ENCODE measurements at places on chromosomes 4 and X. TPM values are rescaled to one million over a fixed set of nuclear protein-coding genes. Genes with fewer than 3 reads are reported as not detected.
A peak's percentile ranks its signal among the peaks of the same experiment; 100 is the strongest.

Gene PGK1
- 163 TPM for total RNA-seq

Gene GABRG1
- total RNA-seq = not detected

Gene SPANXD
- not detected for total RNA-seq

Gene DCAF12L2
- not detected for total RNA-seq

- no peak for DNase-seq
Observed at GRCh38 chr4:121212806-121213205, 48.7 kb upstream of the TNIP3 start.

DNA sequence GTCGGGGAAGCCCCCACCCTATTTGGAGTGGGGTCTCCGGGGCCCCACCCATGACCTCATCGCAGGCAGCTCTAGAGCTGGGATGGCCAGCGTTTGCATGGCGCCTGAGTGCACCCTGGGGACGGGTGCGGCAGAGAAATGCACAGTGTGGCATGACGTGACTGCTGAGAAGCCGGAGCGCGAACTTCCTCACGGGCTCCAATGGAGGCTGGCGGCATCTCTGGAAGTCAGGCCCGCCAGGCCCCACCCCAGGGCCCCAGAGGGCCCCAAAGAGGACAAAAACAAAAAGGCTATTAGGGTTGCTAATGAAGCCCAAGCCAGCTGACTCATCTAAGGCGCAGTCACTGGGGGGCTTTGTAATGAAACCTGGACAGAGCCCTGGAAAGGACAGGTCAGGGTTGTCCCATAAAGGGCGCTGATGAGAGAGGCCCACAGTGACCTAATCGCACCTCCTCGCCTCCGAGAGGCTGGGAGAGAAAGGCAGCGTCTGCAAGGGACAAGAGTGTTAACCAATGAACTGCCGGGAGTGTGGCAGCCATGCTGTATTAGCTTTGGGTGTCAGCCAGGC, 86.0 kb upstream of the C1QTNF7 start:
- peak; percentile 89 for DNase-seq

- DNase-seq = no peak
Observed at GRCh38 chr4:169485791-169486742, 126.3 kb downstream of the NEK1 start.

GRCh38 chr4:53781629-53782457, 190.6 kb upstream of the LNX1 start:
- DNase-seq = no peak

GRCh38 chr4:141036786-141037185, 96.5 kb downstream of the RNF150 start:
- DNase-seq = no peak

- no peak for DNase-seq
Observed at GRCh38 chr4:1480720-1481119, 74.5 kb upstream of the NKX1-1 start.

GRCh38 chr4:139749338-139749737, 83.7 kb downstream of the MGST2 start:
- no peak for DNase-seq

DNA sequence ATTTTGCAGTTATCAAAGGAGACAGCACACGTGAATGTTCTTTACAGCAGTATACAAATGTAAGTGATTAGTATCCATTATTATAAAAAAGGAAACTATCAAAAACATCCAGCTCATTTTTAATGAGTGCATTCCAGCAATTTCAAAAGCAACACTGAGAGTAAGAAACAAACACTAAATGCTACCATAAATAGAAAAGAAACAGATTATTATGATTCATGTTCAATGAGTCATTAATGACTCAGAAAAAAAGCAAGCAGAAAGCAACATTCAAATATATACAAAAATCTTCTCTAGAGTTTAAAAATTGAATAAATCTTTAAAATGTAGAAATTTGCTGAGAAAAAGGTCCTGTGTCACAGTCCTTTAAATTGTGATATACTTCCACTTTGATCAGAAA, 346.5 kb upstream of the FMR1 start:
- DNase-seq = no peak

DNA sequence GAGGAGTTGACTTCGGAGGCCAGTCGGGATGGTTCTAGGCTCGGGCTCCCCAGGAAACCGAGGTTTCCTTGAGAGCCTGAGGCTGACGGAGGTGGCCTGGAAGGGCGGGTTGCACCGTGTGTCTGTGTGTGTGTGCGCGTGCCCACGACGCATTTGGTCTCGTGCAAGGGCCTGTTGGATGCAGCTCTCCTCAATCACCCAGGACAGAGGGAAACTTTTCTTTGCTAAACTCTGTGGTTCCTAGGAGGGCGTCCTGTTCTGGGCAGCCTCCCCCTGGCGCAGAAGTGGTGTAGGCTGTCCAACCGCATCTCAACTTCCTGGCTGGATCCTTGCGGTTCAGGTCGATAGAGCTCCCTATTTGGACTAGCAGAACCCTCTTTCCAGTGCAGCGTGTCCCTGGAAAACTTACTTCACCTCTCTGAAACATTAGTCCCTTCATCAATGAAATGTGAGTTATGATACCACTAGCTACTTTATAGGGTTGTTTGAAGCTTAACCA, 973 bp downstream of the STK32B start:
- DNase-seq = peak; percentile 15

GRCh38 chrX:8305350-8305749, 134.3 kb upstream of the VCX2 start:
- DNase-seq = no peak

- DNase-seq = no peak
Observed at GRCh38 chr4:14035076-14035475, 407.6 kb upstream of the BOD1L1 start.

- no peak for DNase-seq
Observed at GRCh38 chrX:118655561-118656246, 71.7 kb upstream of the IL13RA1 start.

- no peak for DNase-seq
Observed at GRCh38 chr4:108060686-108061321, 71.1 kb downstream of the HADH start.

All from lower leg skin (tissue), 4 donors.